ENCODE measurements at places on chromosomes 5 and 9.
A peak's percentile ranks its signal among the peaks of the same experiment; 100 is the strongest.

DNA sequence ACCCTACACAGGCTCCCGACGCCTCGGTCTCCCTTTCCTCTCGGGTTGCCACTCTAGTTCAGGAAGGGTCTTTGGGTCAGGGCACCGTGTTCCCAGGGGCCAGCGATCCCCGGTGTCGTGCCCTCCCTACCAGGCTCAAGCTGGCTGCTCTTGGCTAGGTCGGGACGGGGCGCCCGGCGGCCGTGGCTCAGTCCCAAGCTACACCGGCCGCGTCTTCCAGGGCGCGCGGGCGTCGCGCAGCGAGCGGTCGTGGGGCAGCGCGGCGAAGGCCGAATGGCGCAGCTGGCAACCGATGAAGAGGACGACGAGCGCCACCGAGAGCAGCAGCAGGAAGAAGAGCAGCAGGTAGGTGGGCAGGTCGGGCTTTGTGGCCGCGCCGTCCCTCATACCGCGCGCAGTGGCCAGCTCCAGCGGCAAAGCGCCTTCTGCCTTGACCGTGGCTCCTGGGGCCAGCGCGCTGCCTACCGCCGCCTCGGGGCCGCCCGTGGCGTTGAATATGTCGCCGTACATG, 892 bp downstream of the SMIM32 start:
- H3K4me3 ChIP-seq, result peak overlapping the region; percentile 7
- peaks cover 61% of the 10 kb centered on the region for H3K27me3 ChIP-seq
- H3K4me1 ChIP-seq, result peaks cover 17% of the 10 kb centered on the region
- no peak overlapping the region for H3K27ac ChIP-seq

DNA sequence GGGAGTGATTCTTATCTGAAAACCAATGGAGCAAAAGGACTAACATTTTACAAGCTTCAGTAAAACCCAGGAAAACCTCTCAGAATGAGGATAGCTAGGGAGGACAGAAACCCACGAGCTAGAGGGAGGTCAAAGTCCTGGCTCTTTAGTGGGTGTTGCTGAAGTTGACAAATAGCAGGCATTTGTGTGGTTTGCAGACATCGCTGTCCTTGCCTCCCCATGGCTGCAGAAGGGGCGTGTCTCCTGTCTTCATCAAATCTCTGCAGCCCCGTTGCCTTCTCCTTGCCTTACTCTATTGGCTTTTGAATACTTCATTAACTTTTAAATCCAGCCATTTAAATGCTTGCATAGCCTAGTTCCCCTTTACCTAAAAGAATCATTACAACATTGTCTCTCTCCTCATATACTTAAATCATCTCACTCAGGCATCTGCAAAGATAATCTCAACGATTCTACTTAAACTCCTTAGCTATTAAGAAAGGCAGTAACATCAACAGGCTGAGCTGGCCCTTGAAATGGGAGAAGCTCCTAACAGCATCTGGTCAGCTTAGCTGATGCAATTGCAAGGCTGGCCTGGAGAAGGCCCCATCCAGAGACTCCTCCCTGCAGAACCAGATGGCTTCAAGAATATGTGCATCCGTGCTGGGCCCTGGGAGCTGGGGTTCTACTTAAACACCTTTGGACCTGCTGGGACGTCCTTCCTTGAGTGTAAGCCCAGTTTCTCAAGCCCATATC, 152.8 kb upstream of the TAS2R1 start:
- no peaks in the 10 kb centered on the region for H3K27me3 ChIP-seq
- no peaks in the 10 kb centered on the region for H3K36me3 ChIP-seq
- no peaks in the 10 kb centered on the region for H3K4me1 ChIP-seq
- no peak for DNase-seq
- H3K27ac ChIP-seq, result no peak overlapping the region
- H3K4me3 ChIP-seq, result no peak overlapping the region

- H3K27ac ChIP-seq, result peak overlapping the region; percentile 99
- H3K36me3 ChIP-seq, result peaks cover 56% of the 10 kb centered on the region
- peak overlapping the region; percentile 75 for H3K4me3 ChIP-seq
- no peaks in the 10 kb centered on the region for H3K27me3 ChIP-seq
These were observed 2.2 kb downstream of the DUSP1 start for GRCh38 chr5:172768573-172769341.

DNA sequence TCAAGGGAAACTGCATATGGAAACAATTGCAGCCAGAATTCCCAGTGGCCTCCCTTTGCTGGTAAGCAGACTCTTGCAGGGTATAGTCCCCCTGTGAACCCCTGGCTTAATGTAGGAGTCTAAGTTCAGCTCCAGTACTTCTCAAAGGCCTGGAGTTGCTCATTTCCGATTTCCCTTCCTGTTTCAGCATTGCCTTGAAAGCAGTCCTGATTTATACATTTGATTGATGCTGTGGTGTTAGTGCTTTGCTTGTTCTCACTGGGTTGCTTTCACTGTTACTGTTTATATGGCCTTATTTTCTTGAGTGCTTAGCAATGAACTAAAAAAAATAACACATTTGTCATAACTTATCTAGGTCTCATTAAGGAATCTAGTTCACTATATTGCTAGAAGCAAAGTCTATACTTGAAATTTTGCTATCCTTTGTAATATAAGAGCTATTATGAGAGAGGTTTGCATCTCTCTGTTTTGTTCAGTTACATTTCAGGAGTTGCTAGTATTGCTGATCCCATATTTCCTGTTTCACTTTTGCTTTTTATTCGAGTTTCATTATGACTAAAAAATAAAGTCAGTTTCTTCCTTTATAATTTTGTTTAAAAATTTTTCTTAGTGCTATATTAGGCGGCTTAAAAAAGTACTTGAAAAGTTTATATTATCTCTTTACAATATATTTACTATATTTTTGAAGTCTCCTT, 122.4 kb upstream of the NMUR2 start:
- no peaks in the 10 kb centered on the region for H3K4me1 ChIP-seq

- H3K27ac ChIP-seq, result no peak overlapping the region
- no peaks in the 10 kb centered on the region for H3K36me3 ChIP-seq
- no peak overlapping the region for H3K4me3 ChIP-seq
- DNase-seq, result no peak
- no peaks in the 10 kb centered on the region for H3K27me3 ChIP-seq
These were observed 65.0 kb downstream of the IRX2 start for GRCh38 chr5:2686321-2687124.

DNA sequence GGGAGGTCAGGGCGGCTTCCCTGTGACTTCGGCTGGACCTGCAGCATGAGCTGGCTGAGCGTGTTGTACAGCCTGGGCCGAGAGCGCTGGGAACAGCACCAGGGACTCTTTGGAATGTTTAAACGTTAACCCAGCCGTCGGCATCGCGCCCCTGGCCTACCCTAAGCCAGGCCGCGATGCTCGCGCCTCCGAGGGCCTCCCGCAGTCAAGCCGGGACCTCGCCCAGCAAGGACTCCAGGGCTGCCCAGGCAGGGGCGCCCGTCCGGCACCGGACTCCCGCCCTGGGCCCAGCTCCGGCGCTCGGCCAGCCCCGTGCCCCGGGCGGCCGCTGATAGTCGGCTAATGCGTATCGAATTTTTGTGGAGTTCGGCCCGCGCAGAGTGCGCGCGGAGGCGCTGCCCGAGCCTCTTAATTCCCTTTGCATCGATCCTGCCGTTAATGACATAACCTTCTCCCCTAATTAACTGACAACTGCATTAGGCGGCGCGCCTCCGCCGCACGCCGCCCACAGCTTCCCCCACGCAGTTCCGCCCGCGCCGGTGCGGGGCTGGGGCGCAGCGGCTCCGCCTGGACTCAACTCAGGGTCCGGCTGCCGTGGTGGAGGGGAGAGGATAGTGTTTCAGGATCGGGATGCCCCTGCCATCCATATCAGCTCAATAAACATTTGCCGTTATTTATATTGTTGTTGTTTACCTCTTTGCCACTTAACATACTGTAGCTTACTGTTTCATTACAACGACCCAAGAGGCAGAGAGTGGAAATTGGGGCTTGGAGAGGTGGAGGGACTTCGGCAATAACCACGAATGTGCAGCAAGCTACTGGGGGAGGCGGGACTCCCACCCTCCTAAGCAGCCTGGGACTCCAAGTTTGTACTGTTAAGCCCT, 28.8 kb upstream of the CDC23 start:
- H3K27me3 ChIP-seq, result peaks cover 35% of the 10 kb centered on the region
- DNase-seq, result no peak
- no peak overlapping the region for H3K4me3 ChIP-seq
- H3K4me1 ChIP-seq, result no peaks in the 10 kb centered on the region
- H3K36me3 ChIP-seq, result no peaks in the 10 kb centered on the region

DNA sequence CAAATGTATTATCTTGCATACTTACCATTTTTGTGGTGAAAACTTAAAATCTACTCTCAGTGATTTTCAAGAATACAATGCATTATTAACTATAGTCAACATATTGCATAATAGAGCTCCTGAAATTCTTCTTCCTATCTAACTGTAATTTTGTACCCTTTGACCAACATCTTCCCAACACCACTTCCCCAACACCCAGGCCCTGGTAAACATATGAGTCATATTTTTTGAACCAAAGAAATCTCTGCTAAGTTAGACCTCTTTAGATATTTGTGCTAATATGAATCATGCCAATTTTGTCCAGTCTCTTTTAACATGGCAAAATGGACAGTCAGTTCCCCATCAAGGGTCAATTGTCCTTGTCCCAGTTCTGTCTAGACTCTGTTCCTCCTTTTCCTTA, 18.5 kb upstream of the RGS7BP start:
- no peak overlapping the region for H3K4me3 ChIP-seq
- H3K27me3 ChIP-seq, result no peaks in the 10 kb centered on the region
- no peak for DNase-seq
- H3K4me1 ChIP-seq, result no peaks in the 10 kb centered on the region
- no peak overlapping the region for H3K27ac ChIP-seq
- H3K36me3 ChIP-seq, result no peaks in the 10 kb centered on the region

DNA sequence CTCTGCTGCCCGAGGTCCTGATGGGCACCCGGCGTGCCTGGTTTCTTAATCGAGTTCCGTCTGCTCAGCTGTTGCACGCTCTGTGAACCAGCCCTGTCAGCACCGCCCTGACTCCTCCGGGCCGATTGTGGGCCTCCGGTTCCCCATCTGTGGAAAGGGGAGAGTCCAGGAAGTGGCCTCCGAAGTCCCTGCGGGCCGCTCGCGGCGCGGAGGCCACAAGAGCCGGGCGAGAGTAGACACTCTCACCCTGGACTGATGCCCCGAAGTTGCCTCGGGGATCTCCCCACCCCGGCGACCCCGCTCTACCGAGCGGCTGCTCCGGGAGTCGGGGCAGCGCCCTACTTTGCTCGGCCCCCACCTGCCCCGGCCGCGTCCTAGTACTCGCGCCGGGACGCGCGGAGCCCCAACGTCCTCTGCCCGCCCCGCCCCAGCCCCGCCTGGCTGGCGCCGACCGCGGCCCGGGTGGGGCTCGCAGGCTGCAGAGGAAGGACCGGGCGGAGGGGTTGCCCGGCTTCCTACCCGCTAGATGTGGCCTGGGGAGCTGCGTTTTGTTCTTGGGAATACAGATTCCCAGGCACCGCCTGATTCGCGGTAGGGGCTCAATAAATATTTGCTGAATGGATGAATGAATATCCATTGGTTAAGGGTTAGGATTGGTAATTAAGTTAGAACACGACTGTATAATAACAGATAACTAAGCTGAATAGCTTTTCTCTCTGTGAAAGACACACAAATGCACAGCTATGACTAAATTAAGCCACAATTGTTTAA, 935 bp upstream of the ZNF367 start:
- DNase-seq, result peak; percentile 90
- peaks cover 30% of the 10 kb centered on the region for H3K4me1 ChIP-seq
- H3K27ac ChIP-seq, result peak overlapping the region; percentile 96
- peaks cover 19% of the 10 kb centered on the region for H3K36me3 ChIP-seq
- no peaks in the 10 kb centered on the region for H3K27me3 ChIP-seq

DNA sequence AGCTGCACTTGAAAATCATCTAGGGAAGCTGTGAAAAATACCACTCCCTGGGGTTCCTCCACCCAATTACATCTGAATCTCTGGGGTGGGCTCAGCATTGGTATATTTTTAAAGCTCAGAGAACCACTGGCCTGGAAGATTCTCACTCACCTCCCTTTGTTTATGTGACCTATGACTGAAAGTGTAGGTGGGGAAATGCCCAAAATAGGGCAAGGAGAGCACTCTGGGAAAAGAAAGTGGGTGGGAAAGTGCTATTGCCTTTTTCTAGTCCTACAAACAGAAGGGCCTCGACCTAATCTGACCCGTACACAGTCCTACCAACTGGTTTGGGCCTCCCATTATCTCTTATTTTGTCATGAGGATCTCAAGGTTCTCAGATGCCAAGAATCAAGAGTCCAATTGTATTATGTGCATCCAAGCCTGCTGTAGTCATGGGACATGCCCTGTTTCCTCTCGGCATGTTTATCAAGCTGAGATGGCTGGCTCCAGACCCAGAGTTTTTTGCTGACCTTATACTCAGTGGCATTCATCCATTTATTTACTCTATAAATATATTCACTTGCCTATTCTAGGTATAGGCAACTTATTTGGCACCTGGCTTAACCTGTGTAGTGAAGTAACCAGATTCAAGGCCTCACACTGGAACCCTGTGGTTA, 483.7 kb downstream of the ENC1 start:
- no peak overlapping the region for H3K4me3 ChIP-seq
- peaks cover 7% of the 10 kb centered on the region for H3K4me1 ChIP-seq
- H3K27ac ChIP-seq, result no peak overlapping the region
- no peak for DNase-seq
- no peaks in the 10 kb centered on the region for H3K36me3 ChIP-seq
- H3K27me3 ChIP-seq, result no peaks in the 10 kb centered on the region

GRCh38 chr9:136373300-136374182, at the start of gene CARD9:
Gene CARD9, minus strand, starts transcription at chr9:136373669. Its CDS starts 1,591 bp downstream, at chr9:136372078.
- no peak within 1 kb of the TSS for H3K27ac ChIP-seq
- H3K4me3 ChIP-seq, result no peak within 1 kb of the TSS
- H3K4me1 ChIP-seq, result peaks cover 16% of the 10 kb centered on the region
- no peaks in the 10 kb centered on the region for H3K27me3 ChIP-seq
- DNase-seq, result no peak

- no peaks in the 10 kb centered on the region for H3K4me1 ChIP-seq
- H3K27me3 ChIP-seq, result no peaks in the 10 kb centered on the region
- DNase-seq, result no peak
- no peak overlapping the region for H3K27ac ChIP-seq
- no peaks in the 10 kb centered on the region for H3K36me3 ChIP-seq
These were observed 83.2 kb downstream of the DTWD2 start for GRCh38 chr5:118905196-118905595.

- no peak for DNase-seq
- H3K4me3 ChIP-seq, result no peak overlapping the region
- no peaks in the 10 kb centered on the region for H3K4me1 ChIP-seq
- 0 out of 2 replicates have a peak, but pooled peaks cover 5% of the 10 kb centered on the region for H3K27me3 ChIP-seq
- H3K27ac ChIP-seq, result no peak overlapping the region
- H3K36me3 ChIP-seq, result no peaks in the 10 kb centered on the region
These were observed 243.6 kb downstream of the PBX3 start for GRCh38 chr9:125990793-125991220.

GRCh38 chr9:87071473-87071872, 124.2 kb upstream of the GAS1 start:
- H3K4me3 ChIP-seq, result no peak overlapping the region
- DNase-seq, result no peak
- H3K27me3 ChIP-seq, result no peaks in the 10 kb centered on the region
- no peaks in the 10 kb centered on the region for H3K4me1 ChIP-seq
- no peaks in the 10 kb centered on the region for H3K36me3 ChIP-seq

GRCh38 chr5:151683986-151684588, 2.6 kb downstream of the SPARC start:
- H3K4me1 ChIP-seq, result peaks cover 71% of the 10 kb centered on the region
- H3K36me3 ChIP-seq, result peaks cover 68% of the 10 kb centered on the region
- no peak for DNase-seq
- H3K27ac ChIP-seq, result peak overlapping the region; percentile 91
- H3K27me3 ChIP-seq, result no peaks in the 10 kb centered on the region

Data from SJSA1 (cell line).